ENCODE measurements at places on chromosomes 7 and 10.
A peak's percentile ranks its signal among the peaks of the same experiment; 100 is the strongest.

DNA sequence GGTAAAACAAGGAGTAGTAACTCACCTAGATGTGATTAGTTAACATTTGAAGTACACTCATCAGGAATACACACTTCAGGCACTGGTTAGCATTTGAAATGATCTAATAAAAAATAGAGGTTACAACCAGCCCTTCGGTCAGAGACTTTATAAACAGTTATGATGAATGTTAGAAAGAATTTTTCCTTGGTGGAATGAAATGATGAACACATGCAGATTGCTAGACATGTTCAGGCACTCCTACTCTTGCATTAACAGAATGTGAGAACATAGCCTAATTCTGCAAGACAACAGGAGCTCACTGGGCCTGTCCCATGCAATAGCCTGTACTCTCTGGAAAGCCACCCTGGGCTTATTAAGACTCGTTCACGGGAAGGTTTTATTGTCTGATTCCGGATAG, 47.3 kb upstream of the TECTB start:
- DNase-seq = no peak

- DNase-seq = peak; percentile 11
Observed at GRCh38 chr7:3922175-3922635, 621.2 kb downstream of the SDK1 start.

GRCh38 chr7:50727711-50728110, 55.0 kb downstream of the GRB10 start:
- no peak for DNase-seq

DNA sequence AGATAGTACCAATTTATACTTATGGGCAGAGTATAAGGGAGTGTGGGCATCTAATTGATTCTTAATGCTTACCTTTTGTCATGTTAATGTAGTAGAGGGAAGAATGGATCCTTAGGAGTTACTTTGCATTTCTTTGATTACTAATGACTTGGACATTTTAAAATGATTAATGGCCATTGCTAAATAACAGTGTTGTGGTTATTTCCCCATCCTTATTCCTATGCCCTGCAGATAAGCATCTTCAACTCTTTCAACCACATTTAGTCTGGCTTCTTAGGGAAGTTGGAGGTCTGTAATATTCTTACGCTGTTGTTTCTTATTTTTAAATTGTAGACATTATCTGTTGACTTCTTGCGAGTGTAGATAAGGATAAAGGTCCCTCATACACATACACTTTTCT, 37.2 kb downstream of the KAT6B start:
- DNase-seq = no peak

GRCh38 chr10:58577437-58577777, 64.7 kb downstream of the BICC1 start:
- no peak for DNase-seq

DNA sequence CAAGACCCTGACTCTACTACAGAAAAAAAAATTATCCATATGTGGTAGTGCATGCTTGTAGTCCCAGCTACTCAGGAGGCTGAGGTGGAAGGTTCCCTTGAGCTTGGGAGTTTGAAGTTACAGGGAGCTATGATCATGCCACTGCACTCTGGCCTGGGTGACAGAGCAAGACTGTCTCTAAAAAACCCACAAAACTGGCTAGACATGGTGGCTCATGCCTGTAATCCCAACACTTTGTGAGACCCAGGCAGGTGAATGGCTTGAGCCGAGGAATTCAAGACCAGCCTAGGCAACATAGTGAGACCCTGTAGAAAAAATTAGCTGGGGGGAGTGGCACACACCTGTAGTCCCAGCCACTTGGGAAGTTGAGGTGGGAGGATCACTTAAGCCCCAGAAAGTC, 32.9 kb upstream of the CHST3 start:
- DNase-seq = no peak

GRCh38 chr7:144761493-144761892, 74.4 kb downstream of the TPK1 start:
- no peak for DNase-seq

- DNase-seq = no peak
Observed at GRCh38 chr7:95424716-95425115, 10.1 kb downstream of the PON2 start.

DNA sequence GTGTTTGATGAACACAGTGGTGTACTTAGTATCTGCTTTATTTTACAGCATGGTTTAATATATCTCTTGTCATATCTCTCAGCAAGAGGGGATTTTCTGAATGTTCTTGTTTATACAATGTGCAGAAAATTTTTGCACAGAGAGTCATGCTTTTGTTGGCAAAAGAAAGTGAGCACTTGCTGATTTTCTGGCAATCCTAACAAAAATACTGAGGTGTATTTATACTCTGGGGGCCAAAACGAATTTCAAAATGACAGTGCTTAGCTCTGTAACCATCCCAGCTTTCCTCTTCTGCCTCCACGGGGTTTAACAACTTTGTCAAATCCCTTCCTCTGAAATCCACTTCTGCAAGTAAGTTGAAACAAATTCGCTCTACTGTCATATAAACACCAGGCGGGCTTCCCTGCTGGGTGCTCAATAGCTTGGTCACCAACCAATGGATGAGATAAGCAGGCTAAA, 169.2 kb downstream of the NOC3L start:
- no peak for DNase-seq

- DNase-seq = peak; percentile 14
Observed at GRCh38 chr10:125103924-125104323, 56.4 kb downstream of the CTBP2 start.

DNA sequence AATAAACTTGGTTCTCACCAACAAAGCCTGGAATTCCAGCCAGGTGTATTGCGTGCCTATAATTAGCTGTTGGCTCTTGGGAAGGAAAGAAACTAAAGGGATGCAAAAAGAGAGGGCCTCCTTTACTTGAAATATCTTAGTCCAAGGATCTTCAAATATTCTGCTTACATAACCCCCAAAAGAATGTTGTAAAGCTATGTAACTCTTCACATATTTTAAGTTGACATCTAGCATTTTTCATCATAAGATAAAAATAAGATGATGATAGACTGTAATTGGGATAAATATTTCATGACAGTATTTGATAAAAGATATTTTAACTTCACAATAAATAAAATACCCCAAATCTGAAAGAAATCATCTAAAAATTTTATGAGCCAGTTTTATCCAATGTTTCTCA, 52.5 kb upstream of the SEPTIN7 start:
- DNase-seq = no peak

GRCh38 chr10:77622889-77623291, 14.7 kb downstream of the KCNMA1 start:
- DNase-seq = no peak

- no peak for DNase-seq
Observed at GRCh38 chr7:158409120-158409519, 178.5 kb downstream of the PTPRN2 start.

DNA sequence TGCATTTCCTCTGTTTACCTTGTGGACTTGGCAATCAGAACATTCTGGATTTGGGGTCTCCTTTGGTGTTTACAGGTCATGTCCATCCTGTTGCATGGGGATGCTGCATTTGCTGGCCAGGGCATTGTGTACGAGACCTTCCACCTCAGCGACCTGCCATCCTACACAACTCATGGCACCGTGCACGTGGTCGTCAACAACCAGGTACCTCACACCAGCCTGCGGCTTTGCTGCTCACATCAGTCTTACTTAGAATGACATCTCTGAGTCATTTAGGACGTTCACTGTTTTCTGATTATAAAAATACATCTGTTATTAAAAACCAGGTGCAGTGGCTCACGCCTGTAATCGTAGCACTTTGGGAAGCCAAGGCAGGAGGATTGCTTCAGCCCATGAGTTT, 67.0 kb upstream of the ZMIZ2 start:
- DNase-seq = no peak

- no peak for DNase-seq
Observed at GRCh38 chr7:33054261-33054964, 8.2 kb downstream of the NT5C3A start.

- DNase-seq = no peak
Observed at GRCh38 chr10:3793553-3793952, 8.5 kb upstream of the KLF6 start.

DNA sequence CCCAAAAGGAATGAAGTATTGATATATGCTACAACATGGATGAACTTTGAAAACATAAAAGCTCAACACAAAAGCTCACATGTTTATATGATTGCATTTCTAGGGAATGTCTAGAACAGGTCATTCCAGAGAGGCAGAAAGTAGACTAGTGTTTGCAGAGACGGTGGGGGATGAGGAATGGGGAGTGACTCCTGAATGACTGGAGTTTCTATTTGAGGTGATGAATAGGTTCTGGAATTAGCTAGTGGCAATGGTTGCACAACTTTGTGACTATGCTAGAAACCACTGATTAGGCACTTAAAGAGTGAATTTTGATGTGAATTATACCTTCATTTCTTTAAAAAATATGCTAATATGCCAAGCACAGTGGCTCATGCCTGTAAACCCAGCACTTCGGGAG, 6.9 kb downstream of the KPNA7 start:
- DNase-seq = no peak

DNA sequence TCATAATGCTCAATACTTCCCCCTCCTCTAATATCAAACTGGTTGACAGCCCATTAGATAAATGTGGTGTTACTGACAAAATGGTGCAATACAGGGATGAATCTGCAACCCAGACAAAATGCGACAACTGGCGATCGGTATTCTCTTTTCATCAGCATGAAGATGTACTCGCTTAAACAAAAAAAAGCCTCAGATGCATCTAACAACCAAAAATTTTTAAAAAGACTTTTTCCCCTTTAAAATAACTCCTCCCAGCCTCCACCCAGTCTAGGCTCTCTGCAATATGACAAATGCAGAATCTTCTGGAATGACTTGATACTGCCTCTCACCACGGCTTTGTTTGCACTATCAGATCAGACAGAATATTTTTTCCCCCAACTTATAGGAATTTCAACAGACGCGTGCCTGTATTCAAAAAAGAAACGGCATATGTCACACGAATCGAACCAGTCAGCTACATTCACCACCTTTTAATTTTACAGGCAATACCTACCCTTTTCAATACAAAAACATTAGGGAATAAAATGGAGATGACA, 1.2 kb downstream of the YWHAG start:
- no peak for DNase-seq

DNA sequence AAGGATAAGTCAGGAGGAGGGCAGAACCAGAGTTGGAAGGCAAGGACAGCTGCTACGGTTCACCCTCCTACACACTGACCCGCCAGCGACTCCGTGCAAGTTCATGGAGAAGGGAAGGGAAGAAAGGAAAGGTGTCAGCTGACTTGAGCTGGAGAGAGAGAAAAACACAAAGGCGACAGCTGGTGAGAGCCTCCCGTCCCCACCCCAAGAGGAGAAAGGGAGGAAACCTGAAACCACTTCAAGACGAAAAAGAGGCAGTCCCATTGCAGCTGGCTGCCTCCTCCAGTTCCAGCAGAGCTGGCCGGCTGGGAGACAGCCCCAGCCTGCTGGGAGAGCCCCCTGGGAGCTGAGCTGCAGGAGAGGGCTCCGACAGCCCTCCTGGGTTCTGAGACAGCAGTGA, 75.2 kb downstream of the PARD3 start:
- peak; percentile 83 for DNase-seq

GRCh38 chr7:14886533-14886932, 16.0 kb downstream of the DGKB start:
- no peak for DNase-seq

GRCh38 chr7:28960071-28960840, 2.1 kb upstream of the TRIL start:
- no peak for DNase-seq

GRCh38 chr10:44860811-44861736, 50.1 kb upstream of the TMEM72 start:
- no peak for DNase-seq

DNA sequence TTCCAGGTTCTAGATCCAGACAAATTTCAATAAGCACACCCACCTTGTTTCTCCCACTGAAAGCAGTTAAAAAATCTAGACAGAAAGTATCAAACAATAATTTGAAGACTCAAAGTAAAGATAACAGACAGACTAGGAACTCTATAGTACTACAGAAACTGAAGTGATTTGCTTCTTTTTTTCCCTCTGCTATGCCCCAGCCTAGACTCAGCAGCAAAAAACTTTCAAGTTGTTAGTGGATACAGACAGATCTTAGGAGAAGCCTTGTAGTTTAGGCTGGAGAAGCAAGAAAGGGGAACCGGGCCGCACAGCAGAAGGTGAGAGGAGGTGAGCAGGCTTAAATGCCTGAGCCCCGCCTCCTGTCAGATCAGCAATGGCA, 65.1 kb downstream of the IGF2BP3 start:
- no peak for DNase-seq

- no peak for DNase-seq
Observed at GRCh38 chr10:128660726-128661125, 534.5 kb upstream of the MKI67 start.

DNA sequence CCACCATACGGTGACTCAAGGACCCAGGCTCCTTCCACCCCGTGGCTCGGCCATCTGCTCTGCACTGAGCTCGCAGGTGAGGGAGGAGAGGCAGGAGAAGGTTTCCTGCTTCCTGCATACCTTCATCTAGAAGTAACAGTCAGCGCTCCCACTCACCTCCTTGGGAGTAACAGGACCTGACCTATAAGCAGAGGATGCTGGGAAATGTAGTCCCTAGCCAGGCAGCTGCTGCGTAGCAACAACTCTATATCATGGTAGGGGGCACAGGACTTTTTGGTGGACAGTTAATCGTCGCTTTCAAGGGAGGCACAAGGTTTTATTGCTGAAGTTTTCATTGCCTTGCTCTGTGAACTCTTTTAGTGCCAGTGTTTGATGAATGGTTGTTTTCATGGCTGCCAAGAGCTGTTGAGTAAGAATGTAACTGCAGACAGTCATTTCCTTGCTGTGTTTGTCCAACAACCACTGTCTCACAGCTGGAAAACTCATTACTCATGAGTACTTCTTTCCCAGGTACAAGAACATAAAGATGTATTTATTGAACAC, 10.2 kb upstream of the ZFYVE27 start:
- peak; percentile 11 for DNase-seq

DNA sequence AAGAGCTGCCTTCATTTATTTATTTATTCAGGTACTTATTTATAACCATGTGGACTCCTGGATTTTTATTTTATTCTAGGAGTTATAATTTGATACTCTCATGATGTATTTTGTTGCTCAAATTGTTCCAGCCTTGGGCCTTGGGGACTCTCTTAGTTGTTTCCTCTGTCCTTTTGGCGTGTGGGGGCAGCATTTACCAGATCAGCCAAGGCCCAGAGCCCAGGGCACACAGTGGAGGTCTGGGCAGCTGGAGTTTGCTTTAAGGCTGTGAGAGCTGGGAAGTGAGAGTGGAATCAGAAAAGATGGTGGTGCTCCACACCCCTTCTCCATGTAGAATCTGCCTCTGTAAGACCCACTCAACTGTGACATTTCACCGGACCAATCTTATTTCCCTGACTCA, 398.9 kb downstream of the RPS24 start:
- DNase-seq = peak; percentile 10

DNA sequence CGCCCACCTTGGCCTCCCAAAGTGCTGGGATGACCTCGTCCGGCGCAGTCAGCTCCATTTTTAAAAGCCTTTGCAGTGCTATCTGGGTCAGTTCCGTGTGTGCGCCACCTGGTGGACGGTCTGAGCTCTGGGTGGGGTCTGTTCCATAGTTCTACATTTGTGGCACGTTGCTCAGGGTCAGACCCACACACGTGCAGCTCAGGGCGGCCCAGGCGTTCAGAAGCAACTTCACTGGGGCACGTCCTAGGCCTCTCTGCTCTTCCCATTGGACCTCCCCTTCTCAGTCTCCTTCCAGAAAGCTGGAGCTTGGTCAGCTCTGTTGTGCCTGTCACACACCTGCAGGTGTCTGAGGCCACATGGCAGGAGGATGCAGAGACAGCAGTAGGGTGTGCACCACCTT, 137.9 kb downstream of the DNAJB6 start:
- no peak for DNase-seq

GRCh38 chr7:148609045-148609725, 18.6 kb downstream of the C7orf33 start:
- DNase-seq = no peak

- no peak for DNase-seq
Observed at GRCh38 chr7:137209151-137209817, 134.2 kb downstream of the PTN start.
